ENCODE measurements at places on chromosomes 5 and 9. TPM values are rescaled to one million over a fixed set of nuclear protein-coding genes. Genes with fewer than 3 reads are reported as not detected.

The BHMT2 gene
- total RNA-seq: not detected

The AGXT2 gene
- not detected for total RNA-seq

GRCh38 chr9:116387934-116388698, 234.5 kb downstream of the PAPPA start:
- H3K27ac ChIP-seq: no peak overlapping the region
- H3K4me1 ChIP-seq: peaks cover 3% of the 10 kb centered on the region
- no peak for DNase-seq
- no peaks in the 10 kb centered on the region for H3K36me3 ChIP-seq

DNA sequence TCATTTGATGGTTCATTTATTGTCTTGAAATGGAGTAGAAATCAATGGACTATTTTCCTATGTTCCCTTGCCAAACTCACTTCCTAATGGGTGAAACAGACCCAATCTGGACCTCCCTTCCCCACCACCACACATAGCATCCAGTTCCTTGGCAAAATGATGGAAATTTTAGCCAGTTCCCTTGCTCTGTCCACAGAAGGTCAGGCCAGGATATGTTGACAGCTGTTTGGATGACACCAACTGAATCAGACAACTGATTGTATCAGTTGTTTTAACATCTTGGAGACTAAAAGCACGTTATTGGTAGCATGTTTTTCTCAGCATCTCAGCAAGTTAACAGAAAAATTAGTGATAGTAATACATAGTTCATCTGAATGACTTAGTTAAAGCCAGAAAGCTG, 534.8 kb downstream of the PSAT1 start:
- H3K36me3 ChIP-seq: no peaks in the 10 kb centered on the region
- H3K4me1 ChIP-seq: no peaks in the 10 kb centered on the region
- no peak overlapping the region for H3K4me3 ChIP-seq
- no peak for DNase-seq
- no peaks in the 10 kb centered on the region for H3K27me3 ChIP-seq
- H3K27ac ChIP-seq: no peak overlapping the region

DNA sequence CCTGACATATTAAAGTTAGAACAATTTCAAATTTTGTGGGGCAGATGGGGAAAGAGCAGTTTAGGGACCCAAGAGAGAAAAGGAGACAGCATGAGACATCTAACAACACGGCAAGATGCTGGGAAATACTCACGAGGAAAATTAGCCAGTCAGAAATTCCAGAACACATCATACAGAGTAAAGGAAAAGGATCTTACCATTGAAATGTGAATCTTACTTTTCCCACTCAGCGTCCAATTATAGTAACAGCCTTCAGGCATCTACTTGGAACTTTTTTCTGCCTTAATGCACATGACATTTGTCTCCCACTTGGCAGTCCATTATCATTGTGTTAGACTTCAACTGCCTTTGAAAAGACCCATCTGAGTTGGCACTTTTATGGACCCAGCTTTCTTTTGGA, 189.7 kb upstream of the SLC27A6 start:
- H3K36me3 ChIP-seq: peaks cover 2% of the 10 kb centered on the region
- peaks cover 14% of the 10 kb centered on the region for H3K4me1 ChIP-seq
- H3K27ac ChIP-seq: no peak overlapping the region
